ENCODE measurements at places on chromosomes 5 and 9. TPM values are rescaled to one million over a fixed set of nuclear protein-coding genes. Genes with fewer than 3 reads are reported as not detected.

LCN15 gene
- not detected for total RNA-seq

PCDHB12 gene
- not detected for total RNA-seq

NR4A3 gene
- 45.0 TPM for total RNA-seq

RABEPK gene
- 16.0 TPM for total RNA-seq

BTNL8 gene
- total RNA-seq = not detected

PLPP1 gene
- 8.6 TPM for total RNA-seq

ENG gene
- total RNA-seq = 16.7 TPM

TMEM215 gene
- total RNA-seq = not detected

NDST1 gene
- 2.0 TPM for total RNA-seq

CDO1 gene
- not detected for total RNA-seq

ASPN gene
- not detected for total RNA-seq

DNA sequence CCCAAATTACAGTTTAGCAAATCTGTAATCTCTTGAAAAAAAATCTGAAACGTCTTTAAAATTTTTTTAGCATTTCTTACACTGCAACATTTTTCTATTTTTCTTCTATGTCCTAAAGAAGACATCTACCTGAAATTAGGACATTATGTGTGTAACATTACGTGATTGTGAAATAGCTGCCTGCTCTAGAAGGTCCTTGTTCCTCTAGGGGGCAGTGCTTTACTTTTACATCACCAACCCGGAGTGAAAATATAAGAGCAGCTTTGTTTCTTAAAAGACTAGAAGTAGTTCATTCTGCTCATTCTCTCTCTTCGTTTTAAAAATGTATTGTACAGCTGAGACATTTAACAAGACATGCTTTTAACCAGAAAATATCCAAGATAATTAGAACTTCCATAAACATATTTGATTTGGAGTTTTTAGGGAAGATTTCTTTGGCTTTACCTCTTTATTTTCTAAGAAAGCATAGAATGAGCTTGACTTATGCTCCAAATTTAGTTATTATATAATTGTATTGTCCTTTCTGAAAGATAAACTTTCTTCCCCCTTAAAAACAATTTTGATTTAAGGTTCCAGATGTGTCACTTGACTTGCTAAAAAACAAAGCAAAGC lies 48.1 kb upstream of the RIOK2 start:
- DNase-seq = no peak

- DNase-seq = no peak
Measured at GRCh38 chr5:66945389-66946349, 250.9 kb downstream of the CD180 start.

DNA sequence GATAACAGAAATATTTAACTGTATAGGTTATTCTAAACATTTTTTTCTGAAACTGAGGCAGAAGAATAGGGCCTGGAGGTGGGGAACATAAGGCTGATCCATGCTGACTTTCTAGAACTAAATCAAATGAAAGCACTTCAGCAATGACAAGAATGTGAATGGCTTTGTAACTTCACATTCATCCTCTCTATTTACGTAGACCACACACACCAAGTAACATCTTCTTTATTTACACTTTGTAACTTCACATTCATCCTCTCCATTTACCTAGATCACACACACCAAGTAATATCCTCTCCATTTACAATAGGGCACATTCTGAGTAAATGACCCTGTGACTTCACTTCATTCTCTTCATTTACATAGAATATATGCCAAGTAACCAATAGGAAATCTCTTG lies 251.8 kb upstream of the CDH9 start:
- DNase-seq = no peak

DNA sequence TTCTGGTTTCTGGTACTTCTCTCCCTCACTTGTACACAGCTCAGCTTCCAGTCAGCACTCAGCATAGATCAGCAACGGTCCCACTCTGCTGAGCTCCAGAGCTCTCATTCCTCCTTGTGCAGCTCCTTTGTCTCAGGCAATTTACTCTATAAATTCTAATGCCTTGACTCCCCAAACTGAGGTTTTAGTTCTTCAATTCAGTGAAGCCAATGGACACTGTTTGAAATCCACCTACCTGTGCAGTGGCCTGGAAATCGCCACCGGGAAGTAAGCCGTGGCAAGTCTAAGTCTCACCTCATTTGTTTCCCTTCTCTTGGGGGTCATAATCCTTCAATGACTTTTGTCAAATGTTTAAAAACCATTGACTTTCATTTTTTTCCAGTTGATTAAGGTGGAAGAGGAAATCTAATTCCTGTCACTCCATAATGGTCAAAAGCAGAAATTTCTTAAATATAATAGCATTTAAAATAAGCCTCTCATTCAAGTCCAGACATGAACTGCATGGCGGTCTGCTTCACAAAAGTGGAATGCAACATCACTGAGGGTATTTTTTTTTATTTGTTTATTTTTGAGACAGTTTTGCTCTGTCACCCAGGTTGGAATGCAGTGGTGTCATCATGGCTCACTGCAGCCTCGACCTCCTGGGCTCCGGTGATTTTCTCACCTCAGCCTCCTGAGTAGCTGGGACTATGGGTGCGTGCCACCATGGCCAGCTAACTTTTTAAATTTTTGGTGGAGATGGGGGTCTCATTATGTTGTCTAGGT lies 79.6 kb downstream of the C7 start:
- no peak for DNase-seq

DNA sequence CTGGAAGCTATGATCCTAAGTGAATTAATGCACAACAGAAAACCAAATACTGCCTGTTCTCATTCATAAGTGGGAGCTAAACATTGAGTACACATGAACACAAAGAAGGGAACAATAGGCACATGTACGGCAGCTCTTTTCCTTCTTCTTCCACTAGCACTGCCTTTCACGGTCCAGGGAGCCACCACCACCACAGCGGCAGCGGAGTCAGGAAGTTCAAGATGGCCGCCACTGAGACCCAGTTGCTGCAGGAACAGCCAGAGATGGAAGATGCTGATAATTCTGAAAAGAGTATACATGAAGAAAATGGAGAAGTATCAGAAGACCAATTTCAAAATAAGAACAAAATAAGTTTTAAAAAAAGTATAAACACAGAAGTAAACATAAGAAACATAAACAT lies 39.5 kb upstream of the TNFSF15 start:
- no peak for DNase-seq

GRCh38 chr9:116685166-116685565 lies 1.9 kb upstream of the TRIM32 start:
- DNase-seq = no peak

DNA sequence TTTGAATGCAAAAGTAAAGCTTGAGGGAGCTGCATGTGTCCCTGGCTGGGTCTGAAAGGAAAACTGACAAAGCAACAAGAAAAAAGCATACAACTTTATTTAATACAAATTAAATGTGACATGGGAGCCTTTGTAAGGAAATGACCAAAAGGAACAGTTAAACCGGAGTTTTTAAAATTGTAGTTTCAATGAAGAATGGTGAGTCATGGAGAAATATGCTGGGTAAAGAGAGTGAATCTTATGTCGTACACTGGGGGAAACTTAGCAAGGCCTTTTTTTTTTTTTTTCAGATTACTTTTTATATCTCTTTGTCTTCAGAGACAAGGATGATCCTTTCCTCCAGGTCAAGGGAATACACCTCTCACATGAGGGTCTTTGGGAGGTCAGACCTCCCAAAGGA lies 50.1 kb upstream of the FBXL17 start:
- no peak for DNase-seq

- DNase-seq = no peak
Measured at GRCh38 chr5:103283120-103283519, 24.6 kb downstream of the MACIR start.

- no peak for DNase-seq
Measured at GRCh38 chr5:37667846-37668245, 172.0 kb downstream of the GDNF start.

GRCh38 chr5:136028782-136029742 lies at the start of gene TGFBI:
TGFBI (plus strand) TSS chr5:136028988; CDS start chr5:136029056, 68 bp downstream.
- no peak for DNase-seq

GRCh38 chr5:32645246-32645645 lies 59.9 kb downstream of the SUB1 start:
- no peak for DNase-seq

GRCh38 chr9:133423216-133423615 lies 1.0 kb downstream of the ADAMTS13 start:
- no peak for DNase-seq

DNA sequence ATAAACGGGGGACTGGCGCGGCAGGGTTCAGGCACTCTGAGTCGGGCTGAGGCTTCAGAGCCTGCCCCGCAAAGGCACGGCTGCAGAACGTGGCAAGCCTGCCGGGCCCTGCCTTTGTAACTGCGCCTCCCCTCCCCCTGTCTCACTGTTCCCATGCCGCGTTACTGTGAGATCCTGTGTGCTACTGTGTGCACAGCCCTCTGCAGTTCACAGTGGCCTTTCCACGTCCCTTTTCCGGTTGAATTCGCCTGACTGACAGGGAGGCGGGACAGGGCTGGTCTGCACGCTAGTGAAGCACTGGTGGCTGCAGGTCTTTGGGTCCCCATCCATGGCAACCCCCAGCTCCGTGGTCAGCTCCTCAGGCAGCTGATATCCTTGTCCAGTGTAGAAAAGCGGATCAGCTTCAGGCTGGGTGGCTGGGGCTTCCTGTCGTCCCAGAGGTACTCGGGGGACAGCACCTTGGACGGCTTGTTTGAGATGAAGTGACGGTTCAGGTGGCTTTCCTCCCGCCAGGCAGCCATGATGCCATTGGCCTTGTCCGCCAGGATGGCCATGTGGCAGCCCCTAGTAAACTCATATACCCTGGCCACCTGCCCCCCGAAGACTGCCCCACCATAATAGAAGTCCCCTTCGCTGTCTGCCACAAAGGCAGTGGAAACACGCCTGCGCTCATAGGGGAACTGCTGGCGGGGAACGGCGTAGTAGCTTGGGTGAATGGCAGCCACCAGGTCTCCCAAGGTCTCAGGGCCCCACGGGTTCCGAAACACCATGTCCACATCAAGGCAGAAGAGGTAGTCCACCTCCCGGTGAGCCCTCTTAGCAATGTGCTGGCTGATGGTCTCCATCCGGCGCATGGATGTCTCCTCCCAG lies 10.3 kb downstream of the GBGT1 start:
- DNase-seq = no peak

- DNase-seq = no peak
Measured at GRCh38 chr5:55316837-55317236, 9.0 kb downstream of the MTREX start.
